ENCODE measurements at places on chromosomes 11 and 22.

- no peak for DNase-seq
Observed at GRCh38 chr11:19208959-19209546, 7.3 kb upstream of the CSRP3 start.

DNA sequence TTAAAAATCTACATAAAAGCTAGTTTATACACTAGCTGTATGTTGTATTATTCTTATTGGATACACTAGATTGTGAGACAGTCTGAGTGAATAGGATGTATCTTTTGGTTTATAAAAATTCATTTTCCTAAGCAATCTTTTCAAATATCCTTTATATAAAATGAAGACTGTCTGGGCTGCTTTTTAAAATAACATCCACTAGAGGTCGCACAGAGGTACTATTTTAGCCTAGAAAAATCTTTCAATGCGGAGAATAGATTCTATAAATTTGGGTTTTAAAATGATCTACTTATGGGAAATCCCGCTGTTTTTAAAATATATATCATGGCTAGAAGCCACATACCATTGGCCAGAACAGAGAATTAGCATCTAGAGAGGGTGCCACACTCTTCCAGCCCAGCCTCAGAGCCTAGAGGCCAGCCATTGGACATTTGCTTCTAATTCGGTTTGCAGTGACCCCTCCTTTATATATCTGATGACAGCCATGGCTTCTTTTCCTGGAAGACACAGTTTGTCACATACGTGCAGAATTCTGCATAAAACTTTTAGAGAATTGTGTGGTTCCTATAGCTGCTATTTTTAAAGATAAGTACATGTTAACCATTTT, 7.3 kb downstream of the C11orf97 start:
- DNase-seq, result peak; percentile 39

DNA sequence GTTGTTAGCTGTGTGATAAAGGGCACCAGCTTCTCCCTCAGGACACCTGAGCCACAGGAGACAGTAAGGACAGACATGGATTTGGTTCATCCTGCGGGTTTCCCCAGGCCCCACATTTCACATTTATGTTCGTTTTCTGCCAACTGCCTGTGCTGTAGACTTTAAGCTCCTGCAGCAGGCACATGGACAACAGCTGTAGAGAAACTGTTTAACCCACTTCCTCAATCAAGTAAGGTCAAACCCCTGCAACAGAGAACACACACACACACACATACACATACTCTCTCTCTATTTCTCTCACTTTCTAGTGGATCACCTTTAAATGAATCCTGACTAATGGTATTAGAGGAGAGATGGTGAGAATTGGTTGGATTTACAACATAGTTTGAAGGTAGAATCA, 90.7 kb downstream of the C11orf87 start:
- DNase-seq, result no peak

- DNase-seq, result no peak
Observed at GRCh38 chr11:60889869-60890311, 16.5 kb downstream of the PRPF19 start.

GRCh38 chr11:93542811-93543229, 371 bp downstream of the SMCO4 start:
- no peak for DNase-seq

GRCh38 chr11:66904055-66904454, 47.2 kb downstream of the LRFN4 start:
- DNase-seq, result no peak

GRCh38 chr11:2887515-2888195, 2.1 kb upstream of the CDKN1C start:
- DNase-seq, result no peak

DNA sequence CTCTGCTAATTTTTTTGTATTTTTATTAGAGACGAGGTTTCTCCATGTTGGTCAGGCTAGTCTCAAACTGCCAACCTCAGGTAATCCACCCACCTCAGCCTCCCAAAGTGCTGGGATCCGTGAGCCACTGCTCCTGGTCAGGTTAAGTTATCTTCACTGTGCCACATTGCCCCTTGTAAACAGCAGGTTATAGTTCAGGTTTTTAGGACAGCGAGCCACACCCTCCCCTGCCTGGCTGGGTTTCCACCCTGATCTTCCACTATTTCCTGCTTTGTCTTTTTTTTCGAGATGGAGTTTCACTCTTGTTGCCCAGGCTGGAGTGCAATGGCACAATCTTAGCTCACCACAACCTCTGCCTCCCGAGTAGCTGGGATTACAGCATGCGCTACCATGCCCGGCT, 16.1 kb downstream of the ACO2 start:
- DNase-seq, result no peak

- DNase-seq, result no peak
Observed at GRCh38 chr11:94926698-94927237, 46.6 kb downstream of the CWC15 start.

GRCh38 chr11:127248476-127248875, 247.9 kb upstream of the KIRREL3 start:
- DNase-seq, result no peak

GRCh38 chr22:50460938-50461337, 13.9 kb downstream of the SBF1 start:
- DNase-seq, result no peak

DNA sequence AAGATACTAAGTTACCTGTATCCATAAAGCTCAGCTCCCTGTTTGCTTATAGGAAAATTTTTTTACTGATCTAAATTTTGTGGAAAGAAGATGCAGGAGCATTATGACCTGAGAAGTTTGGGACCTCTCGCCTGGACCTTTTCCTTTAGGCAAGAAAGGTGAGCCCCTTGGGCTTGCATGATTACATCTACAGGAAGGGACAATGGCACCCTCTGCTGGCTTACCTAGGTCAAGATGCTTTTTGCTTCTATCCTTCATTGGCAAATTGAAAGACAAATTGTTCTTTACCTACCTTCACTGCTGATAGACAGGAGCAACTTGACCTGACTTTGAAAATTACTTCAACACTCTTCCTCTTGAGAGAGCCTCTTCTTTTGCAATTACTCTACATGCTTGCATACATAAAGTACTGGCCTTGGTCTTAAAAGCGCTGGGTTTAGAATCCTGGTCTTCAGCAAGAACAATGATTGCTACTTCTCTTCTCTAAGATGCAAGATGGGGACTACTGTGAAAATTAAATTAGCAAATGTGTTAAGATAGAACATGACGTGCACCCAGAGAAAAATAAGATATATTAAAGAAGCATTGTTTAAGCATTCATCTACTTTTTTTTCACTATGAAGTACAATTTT, 147.2 kb downstream of the TRPC6 start:
- peak; percentile 37 for DNase-seq

DNA sequence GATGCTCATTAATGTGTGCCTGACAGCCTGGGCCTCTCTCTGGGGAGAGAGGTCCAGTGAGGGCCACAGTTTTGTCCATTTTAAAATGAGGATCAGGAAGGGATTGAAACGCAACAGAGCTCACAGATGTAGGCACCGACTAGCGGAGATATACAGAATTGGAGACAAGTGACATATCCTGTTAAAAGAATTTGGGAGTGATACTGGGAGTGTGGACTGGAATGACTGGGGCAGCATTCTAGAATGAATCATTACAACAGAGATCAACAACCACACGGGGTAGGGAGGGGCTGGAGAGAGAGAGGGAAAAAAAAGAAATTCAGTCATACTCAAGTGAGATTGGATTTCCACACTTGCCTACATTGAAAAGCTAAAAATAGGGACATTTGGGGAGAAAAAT, 2.5 kb upstream of the NCAM1 start:
- peak; percentile 29 for DNase-seq

DNA sequence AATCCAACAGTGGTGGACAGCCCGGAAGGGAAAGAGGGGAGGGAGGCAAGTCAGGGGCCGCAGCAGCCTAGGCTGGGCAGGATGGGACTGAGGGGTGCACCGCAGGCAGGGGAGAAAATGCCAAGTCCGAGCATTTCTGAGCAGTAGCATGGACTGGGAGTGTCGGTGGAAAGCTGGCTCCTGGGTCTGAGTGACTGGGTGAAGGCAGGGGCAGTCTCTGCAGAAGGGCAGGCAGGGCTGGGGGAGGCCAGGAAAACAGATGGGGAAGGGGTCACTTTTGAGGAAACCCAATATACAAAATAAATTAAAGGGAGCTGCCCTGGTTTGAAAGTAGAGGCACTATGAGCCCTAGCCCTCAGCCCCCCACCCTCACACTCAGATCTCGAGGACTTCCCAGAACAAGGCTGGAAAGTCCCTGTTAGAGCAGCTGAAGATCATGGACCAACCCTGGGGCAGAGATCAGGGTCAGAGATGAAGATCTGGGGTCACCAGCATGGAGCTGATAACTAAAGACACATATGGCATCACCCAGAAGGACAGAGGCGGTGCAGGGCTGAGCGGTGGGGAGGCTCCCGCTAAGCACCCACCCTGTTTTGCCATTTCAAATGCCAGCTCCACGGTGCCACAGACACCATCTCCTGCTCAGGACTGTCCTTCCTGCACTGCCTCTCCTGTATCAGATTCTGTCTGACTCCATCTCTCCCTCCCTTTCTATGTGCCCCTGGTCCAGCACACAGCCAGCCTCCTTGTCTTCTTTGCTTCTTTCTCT, 32.4 kb upstream of the ETS1 start:
- no peak for DNase-seq

GRCh38 chr11:27174021-27174420, 133.4 kb downstream of the BBOX1 start:
- no peak for DNase-seq

GRCh38 chr11:45245218-45246045, 40.7 kb downstream of the SYT13 start:
- DNase-seq, result no peak

GRCh38 chr11:62923601-62924411, 2.6 kb upstream of the CHRM1 start:
- no peak for DNase-seq

DNA sequence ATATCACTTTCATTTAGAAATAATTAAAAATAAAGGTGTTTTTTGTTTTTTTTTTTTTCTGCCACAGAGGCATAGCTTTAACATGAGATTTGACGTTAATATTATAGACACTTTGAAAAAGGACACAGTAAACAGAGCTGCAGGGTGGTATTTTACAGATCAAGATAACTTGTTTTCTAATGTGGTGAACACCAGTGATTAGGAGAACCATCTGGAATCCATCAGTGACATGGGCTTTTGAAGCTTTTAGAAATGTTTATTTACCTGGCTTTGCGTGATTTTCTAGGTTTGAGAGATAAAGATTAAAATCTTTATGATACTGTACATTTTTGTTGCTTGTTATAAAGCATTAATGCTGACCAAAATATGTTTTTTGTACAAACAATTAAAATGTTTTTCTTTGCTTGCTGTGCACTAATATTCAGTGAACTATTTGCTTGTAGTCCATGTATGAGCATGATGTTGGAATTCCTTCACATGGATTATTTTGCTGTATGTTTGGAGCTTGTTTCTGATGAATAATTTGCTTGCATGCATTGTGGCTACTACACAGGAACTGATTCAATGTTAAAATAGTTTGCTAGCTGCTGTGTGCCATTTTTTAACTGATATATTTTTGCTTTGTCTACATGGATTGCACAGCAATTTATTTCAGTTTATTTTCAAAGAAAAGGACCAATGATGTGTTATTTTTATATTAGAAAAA, 352.1 kb upstream of the NARS2 start:
- no peak for DNase-seq

DNA sequence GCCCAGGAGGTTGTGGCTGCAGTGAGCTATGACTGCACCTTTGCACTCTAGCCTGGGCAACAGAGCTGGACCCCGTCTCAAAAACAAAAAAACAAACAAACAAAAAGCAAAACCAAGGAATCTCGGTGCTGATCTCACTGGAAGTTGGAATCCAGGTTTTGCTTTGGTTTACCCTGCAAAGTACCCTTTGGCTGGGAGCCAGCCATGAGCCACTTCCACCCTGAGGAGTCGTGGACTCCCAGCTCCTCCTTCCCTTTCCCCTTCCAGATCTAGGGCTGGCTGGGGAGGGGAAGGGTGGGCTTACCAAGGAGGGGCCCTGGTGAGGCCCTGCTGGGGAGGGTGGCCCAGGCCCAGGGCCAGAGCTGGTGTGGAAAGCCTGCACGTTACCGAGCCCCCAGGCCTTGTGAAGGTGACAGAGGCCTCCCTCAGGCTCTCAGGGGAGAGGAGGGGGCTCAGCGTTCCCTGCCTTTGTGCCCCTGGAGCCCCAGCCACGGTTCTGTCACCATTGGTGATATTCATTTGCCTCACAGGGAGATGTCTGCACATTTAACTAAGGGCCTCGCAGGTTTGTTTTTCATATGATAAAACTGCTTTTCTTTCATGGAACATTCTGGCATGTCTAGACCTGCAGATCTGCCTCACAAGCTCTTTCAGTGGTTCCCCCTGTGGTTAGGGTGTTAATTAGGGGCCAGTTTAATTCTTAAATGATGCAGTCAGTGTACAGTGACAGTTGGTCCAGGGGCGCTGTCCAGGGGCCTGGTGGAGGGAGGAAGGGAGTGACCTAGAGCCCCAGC, 29.0 kb downstream of the FBLN1 start:
- DNase-seq, result no peak

DNA sequence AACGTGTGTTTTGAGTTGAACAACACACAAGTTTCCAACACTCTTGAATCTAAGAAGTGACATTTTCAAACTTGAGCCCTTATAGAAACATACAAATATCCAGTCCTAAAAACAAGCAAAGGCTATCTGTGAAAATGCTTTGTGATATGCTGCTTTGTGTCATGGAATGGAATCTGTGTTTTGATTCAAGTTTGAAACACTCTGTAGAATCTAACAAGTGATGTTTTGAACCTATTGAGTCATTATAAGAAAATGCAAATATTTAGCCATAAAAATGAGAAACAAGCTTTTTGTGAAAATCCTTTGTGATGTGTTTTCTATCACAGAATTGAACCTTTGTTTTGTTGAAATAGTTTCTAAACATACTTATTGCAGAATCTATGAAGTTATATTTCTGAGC, 105.7 kb upstream of the VPREB1 start:
- no peak for DNase-seq

- no peak for DNase-seq
Observed at GRCh38 chr22:39446239-39446721, 10.5 kb upstream of the MGAT3 start.

GRCh38 chr11:64339754-64340408, at the start of gene CCDC88B:
Gene CCDC88B, plus strand, starts transcription at chr11:64340204. Its CDS starts 63 bp downstream, at chr11:64340267.
- DNase-seq, result no peak

- DNase-seq, result no peak
Observed at GRCh38 chr22:24417200-24417599, 10.2 kb upstream of the ADORA2A start.

DNA sequence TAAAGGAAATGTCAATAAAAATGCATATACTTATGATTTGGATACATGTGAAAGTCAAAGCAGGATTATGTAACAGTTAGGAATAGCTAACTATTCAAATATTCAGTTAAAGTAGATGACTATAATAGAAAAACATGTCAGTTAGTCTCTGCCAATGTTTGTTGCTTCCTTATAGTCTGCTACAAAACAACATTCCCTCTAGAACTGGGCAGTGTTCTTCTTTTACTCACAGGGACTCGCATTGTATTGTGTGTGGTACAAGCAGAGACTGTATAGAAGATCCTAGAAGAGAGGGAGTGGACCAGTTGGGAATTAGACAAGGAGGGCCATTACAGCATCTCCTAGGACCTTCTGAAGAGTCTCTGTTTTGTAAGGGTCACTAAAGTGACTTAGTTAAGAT, 10.6 kb downstream of the ACAT1 start:
- DNase-seq, result no peak

GRCh38 chr22:49918911-49919881, 762 bp downstream of the CRELD2 start:
- no peak for DNase-seq

Measured in RKO (cell line).